Iris pigment epithelial cell (primary cell): ENCODE measurements at places on chromosomes 1 and 21.
A peak's percentile ranks its signal among the peaks of the same experiment; 100 is the strongest.

- no peak for DNase-seq
These were observed 59.3 kb upstream of the PPP2R5A start for GRCh38 chr1:212225871-212226302.

- DNase-seq, result peak; percentile 90
These were observed 11.5 kb upstream of the HCRTR1 start for GRCh38 chr1:31605908-31606427.

- no peak for DNase-seq
These were observed 17.6 kb downstream of the PGBD2 start for GRCh38 chr1:248923352-248924338.

DNA sequence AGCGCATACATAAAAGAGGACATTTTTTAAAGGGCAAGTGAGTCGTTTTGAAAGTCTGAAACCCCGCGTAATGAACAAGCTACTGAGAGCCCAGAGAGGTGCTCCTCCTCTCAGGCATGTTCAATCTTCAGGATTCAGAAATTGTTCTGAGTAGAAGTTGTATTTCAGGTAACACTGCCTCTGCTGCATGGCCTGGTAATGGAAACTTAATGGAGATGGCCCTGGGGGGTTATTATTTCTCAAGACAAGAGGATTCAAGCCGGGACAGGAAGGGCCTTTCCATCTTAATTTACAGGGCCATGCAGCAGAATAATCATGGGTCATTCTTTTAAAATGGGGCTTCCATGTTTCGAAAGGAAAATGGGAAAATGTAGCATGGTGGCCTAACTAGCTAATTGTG is 42.1 kb upstream of the MARK1 start:
- DNase-seq, result no peak
